Esophagus muscularis mucosa (tissue), 4 donors: ENCODE measurements at places on chromosomes 13 and 19.

- DNase-seq: no peak
Measured at GRCh38 chr13:93226623-93227279, at the start of gene GPC6. GPC6 (plus strand) TSS chr13:93226807.

- peak; percentile 83 for DNase-seq
Measured at GRCh38 chr19:28130066-28130511, 1082.9 kb downstream of the UQCRFS1 start.

GRCh38 chr13:20462921-20463320, 62.7 kb downstream of the CRYL1 start:
- DNase-seq: peak; percentile 55

DNA sequence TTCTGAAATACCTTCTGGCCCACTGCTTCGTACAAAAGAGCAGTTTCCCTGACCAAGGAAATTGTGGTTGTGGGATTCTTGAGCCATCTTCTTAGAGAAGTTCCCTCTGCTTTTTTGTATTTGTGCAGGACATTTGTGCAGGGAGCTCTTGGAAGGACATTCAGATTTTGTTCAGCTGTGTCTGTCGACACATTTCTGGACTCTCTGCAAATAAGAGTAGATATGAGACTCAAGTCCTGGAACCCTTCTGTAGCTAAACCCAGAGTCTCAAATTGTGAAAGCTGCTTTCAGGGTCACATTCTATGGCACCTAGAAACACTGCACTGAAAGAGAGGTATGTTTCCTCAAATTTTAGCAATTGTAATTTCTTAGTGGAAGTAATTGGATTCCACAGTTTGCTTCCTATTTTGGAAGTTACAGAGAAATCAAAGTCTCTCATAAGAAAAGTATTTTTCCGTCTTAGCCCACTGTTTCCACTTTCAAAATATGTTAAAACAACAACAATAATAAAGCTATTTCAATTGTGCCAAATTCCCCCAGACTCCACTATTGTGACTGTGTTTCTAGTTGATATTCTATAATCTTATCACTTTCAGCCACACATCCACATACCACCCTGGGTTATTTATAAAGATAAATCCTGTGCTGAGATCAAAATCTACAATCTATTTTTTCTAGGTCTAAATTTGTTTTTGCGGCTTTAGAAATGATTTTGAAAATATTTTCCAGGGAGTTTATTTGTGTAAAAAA, 224.0 kb downstream of the COG6 start:
- no peak for DNase-seq

DNA sequence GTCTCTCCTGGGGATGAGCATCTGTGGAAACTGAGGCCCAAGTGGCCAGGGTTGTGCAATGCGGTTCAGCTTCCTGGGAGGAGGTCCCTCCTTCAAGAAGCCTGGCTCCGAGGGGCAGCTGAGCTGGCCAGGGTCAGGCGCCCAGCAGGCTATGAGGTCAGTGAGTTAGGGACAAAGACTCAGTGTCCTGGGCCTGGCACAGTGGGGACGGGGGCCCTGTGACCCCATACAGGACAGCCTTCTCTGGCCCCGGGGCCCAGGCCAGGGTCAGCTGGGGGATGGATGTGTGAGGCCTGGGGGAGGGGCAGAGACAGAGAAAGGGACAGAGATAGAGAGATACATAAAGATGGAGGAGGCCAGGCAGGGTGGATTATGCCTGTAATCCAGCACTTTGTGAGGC, 3.0 kb upstream of the IL12RB1 start:
- no peak for DNase-seq

DNA sequence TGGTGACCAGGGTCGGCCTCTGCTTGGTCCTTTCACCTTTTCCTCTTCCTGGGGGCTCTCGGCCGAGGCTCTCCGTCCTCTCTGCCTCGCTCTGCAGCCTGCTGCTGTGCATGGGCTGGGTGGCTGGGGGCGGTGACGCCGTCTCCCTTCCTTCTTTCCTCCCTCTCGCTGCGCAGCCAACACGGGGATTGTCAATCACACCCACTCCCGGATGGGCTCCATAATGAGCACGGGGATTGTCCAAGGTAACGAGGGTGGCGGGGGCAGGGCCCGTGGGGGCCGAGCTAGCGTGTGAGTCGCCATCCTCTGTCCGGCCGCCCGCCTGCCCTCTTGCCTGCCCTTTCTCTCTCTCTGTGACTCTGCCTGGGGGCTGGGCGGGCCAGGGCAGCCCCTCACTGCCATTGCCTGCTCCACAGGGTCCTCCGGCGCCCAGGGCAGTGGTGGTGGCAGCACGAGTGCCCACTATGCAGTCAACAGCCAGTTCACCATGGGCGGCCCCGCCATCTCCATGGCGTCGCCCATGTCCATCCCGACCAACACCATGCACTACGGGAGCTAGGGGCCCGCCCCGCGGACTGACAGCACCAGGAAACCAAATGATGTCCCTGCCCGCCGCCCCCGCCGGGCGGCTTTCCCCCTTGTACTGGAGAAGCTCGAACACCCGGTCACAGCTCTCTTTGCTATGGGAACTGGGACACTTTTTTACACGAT, 7.1 kb downstream of the YIPF2 start:
- no peak for DNase-seq

- no peak for DNase-seq
Measured at GRCh38 chr13:23042181-23042580, 138.6 kb upstream of the SGCG start.

DNA sequence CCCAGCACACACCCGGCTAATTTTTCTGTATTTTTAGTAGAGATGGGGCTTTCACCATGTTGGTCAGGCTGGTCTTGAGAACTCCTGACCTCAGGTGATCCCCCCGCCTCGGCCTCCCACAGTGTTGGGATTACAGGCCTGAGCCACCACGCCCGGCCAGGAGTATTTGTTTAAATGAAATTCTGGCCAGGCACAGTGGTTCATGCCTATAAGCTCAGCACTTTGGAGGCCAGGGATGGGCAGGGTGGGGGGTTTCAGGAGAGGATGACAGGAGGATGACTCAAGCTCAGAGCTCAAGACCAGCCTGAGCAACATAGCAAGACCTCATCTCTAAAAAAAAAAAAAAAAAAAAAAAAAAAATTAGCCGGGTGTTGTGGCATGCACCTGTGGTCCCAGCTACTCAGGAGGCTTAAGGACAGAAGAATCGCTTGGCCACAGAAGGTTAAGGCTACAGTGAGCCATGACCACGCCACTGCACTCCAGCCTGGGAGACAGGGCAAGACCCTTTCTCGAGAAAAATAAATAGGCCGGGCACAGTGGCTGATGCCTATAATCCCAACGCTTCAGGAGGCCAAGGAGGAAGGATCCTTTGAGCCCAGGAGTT, 8.2 kb upstream of the DHDH start:
- no peak for DNase-seq

- DNase-seq: no peak
Measured at GRCh38 chr19:52141203-52141602, 1.5 kb upstream of the ZNF616 start.

- no peak for DNase-seq
Measured at GRCh38 chr13:42064259-42064658, 15.8 kb downstream of the DGKH start.

GRCh38 chr19:29004796-29005195, 208.2 kb downstream of the UQCRFS1 start:
- DNase-seq: no peak

- no peak for DNase-seq
Measured at GRCh38 chr19:3606174-3606689, 443 bp downstream of the TBXA2R start.

GRCh38 chr13:43301346-43301969, 278.1 kb downstream of the DNAJC15 start:
- no peak for DNase-seq

DNA sequence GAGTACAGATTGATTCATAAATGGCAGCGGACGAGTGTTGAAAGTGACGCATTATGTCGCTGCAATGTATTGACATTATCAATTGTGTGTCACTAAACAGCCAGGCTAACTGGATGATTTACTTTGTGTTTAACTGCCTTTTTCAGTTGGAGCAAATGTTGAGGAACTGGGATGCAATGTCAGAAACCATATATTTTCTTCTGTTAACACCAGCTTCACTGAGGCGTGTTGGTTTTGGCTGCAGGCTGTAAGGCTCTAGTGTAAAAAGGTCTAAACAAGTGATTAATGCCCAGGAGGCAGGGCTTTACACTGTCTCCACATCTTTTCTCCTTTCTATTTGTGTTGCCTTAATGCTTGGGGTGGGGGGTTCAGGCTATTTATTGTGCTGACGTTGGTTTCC, 80.1 kb downstream of the GGACT start:
- DNase-seq: no peak

DNA sequence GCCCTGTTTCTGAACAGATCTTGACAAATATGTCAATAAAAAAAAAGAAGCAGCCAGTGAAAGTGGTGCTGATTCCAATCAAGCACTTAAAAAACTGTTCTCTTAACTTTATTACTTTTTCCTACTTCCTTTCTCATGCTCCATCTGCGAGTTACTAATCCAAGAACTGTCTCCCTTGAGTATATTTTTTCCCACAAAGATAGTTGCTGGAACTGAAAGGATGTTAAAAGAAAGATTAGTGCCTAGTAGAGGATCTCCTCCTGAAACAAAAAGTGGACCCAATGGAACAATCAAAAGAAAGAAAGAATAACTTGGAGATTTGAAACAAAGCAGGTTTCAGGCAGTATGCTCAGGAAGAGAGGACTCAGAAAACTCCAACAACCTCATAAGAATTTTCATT, 1034.8 kb downstream of the PCDH17 start:
- DNase-seq: no peak

DNA sequence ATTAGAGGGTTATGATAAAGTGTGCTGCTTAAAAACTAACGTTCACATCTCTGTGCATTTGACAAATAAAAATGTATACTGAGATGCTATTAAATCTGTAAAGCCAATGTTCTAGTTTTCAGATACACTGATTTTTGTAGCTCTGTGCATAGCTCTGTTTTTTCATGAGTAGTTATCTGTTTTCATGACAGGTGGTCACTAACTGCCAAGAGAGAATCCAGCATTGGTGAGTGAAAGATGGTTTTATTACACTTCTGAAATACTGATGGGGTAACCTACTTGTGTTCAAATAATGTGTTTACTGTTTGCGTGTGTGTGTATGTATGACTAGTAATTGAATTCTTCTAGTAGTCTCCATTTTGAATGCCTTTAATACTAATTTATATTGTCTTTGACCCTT, 29.0 kb downstream of the URI1 start:
- no peak for DNase-seq

- no peak for DNase-seq
Measured at GRCh38 chr13:77113496-77113895, 86.5 kb upstream of the FBXL3 start.
